ENCODE measurements at places on chromosomes 12 and 14.

GRCh38 chr12:131672941-131673887 lies 37.7 kb upstream of the SFSWAP start:
- no peak for DNase-seq

- no peak for DNase-seq
These were observed 912.2 kb downstream of the FLRT2 start for GRCh38 chr14:86442135-86442534.

DNA sequence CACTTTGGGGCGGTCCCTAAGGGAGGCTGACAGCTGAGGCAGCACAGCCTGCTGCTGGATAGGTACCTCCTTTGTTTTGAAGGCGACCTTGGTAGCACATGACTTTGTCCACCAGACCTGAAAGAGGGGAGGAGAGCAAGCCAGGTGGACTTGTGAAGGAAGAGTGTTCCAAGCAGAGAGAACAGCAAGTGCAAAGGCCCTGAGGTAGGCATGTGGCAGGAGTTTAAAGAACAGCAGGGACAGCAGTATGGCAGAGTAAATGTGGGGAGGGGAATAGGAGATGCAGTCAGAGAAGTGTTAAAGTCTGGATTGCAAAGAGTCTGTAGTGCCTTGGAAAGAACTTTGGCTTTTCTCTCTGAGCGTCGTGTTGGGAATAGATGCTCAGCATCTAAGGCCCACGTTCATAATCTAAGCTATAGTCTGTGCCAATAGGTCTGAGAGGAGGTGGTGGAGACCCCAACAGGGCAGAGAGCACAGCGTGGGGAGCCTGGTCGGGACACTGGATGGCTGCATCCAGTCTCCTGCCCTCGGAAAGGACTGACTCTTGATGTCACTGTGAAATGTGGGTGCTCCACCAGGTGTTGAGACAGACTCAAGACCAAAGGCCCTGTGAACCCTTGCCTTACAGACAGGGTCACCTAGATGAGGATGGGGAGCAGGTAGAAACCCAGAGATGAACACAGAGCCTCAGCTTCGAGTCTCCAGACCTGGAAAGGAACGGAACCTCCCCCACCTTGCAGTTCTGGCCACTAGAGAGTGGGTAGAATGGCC lies 242.1 kb upstream of the PWP1 start:
- no peak for DNase-seq

DNA sequence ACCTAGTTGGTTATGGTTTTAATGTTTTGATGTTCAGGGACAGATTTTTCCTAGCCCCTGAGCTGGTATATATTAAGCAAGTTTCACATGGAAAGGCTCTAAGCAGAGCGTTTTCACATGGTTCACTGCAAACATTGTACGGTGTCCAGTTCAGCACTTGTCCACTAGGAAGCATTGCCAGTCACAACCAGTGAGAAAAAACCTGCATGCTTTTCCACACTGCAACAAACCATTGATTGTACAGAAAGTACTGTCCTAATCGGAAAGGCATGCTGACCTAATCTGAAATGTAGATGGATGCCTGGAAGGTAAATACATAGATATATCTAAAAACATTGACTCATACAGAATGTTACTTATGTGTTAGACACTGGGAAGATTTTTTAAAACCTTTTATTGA lies 25.0 kb upstream of the NPAS3 start:
- DNase-seq, result no peak

- DNase-seq, result no peak
These were observed 15.6 kb downstream of the ACVRL1 start for GRCh38 chr12:51922762-51923505.

DNA sequence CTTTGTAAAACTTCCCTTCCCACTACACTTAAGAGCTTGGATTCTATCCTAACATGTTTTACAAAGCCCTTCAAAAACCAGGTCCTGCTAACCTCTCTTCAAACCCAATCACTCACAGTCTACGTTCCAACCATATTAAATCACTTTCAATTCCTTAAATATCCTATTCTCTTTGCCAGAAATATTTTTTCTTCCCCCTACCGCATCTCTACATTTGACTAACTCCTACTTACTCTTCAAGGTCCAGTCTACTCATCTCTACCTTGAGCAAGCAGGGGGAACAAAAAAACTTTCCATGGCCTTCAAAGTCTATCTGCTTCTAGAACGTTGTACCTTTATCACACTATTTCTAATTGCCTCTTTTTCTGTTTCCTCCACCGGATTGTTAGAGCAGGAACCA lies 6.1 kb downstream of the ERGIC2 start:
- DNase-seq, result no peak

- no peak for DNase-seq
These were observed 215.7 kb downstream of the CPNE8 start for GRCh38 chr12:38689704-38690103.

- no peak for DNase-seq
These were observed 2.6 kb upstream of the ACOT4 start for GRCh38 chr14:73589116-73589515.

DNA sequence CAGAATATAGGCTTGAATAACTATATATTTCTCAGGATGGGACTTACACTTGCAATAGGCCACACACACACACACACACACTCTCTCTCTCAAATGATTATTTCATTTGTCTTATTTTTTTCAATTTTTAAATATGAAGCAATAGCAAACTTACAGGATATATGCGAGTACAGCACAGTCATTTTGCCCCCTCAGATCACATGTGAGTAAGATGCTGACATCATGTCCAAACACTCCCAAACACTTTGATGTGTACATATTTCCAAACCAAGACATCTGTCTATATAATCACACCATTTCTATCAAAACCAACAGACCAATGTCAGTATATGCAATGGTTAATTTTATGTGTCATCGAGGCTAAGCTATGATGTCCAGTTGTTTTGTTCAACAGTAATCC lies 1535.9 kb upstream of the FLRT2 start:
- DNase-seq, result no peak

- DNase-seq, result no peak
These were observed 135.7 kb upstream of the PWP1 start for GRCh38 chr12:107549651-107550480.

DNA sequence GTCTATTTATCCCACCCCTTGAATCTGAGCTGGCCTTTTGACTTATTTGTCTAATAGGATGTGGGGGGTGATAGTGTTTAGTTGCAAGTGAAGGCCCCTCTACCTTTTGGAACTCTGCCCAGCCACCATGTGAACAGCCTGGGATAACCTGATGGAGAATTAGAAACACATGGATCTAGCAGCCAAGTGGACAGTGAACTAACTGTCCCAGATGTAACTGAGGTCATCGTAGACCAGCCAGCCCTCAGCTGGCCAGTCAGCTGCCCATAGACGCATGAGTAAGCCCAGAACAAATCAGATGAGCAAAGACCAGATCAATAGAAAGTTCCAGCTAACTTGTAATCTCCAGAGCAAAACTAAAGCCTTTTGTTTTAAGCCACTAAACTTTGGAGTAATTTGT lies 19.0 kb downstream of the KLRB1 start:
- no peak for DNase-seq

GRCh38 chr12:27797301-27798025 lies 17.4 kb upstream of the MANSC4 start:
- no peak for DNase-seq

- DNase-seq, result no peak
These were observed 34.1 kb upstream of the TUBA1C start for GRCh38 chr12:49230805-49231194.

- no peak for DNase-seq
These were observed 7.6 kb downstream of the CEP170B start for GRCh38 chr14:104872469-104873341.

- no peak for DNase-seq
These were observed 5.6 kb upstream of the HEATR5A start for GRCh38 chr14:31425905-31426304.

- DNase-seq, result peak; percentile 14
These were observed at the start of gene SLC38A4 for GRCh38 chr12:46825591-46826414. Gene SLC38A4 (minus strand): TSS chr12:46825997. CDS start chr12:46793071, 32,926 bp downstream.

GRCh38 chr14:64614805-64615391 lies 65.1 kb downstream of the PPP1R36 start:
- DNase-seq, result no peak

DNA sequence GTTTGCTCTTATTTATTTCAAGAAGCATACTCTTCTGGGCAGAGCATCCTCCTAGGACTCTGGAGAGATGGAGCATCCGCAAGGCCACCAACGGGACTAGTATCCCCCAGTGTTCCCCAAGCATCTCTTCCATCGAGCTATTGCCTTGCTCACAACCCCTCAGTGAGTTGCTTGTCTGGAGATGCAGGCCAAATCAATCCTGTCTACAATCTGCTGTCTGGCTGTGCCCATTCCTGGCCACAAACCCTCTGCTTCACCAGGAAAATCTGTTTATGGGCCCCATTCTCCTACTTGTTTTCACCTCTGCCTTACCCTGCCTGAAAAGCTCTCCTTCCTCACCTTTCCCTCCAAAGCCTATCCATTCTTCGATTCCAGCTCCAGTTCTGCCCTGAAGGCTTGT lies 219.2 kb downstream of the CACNA1C start:
- DNase-seq, result no peak

- no peak for DNase-seq
These were observed 6.8 kb downstream of the YBX3 start for GRCh38 chr12:10716277-10716676.

- no peak for DNase-seq
These were observed 506 bp upstream of the NAP1L1 start for GRCh38 chr12:76084863-76085519.

- no peak for DNase-seq
These were observed 71.6 kb downstream of the NT5DC3 start for GRCh38 chr12:103769240-103769945.

GRCh38 chr12:94725375-94726168 lies 75.2 kb upstream of the TMCC3 start:
- DNase-seq, result peak; percentile 41

DNA sequence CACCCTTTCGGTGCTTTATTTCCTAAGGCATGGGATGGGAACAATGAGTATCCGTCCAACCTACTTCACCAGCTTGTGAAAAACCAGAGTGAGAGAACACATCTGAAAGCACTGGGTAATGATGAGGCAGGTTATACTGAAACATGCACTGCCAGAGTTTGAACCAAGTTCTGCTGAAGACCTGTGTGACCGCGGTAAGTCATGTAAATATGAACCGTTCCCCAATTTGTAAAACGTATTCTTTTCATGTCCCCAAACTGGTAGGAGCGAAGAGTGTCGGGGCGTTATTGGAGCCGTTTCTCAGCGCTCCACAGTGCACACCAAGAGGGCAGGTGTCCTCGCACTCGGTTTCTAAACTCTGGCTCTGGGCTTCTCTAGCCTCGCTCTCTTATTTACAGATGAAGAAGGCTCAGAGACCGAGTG lies 788 bp upstream of the NGDN start:
- no peak for DNase-seq

DNA sequence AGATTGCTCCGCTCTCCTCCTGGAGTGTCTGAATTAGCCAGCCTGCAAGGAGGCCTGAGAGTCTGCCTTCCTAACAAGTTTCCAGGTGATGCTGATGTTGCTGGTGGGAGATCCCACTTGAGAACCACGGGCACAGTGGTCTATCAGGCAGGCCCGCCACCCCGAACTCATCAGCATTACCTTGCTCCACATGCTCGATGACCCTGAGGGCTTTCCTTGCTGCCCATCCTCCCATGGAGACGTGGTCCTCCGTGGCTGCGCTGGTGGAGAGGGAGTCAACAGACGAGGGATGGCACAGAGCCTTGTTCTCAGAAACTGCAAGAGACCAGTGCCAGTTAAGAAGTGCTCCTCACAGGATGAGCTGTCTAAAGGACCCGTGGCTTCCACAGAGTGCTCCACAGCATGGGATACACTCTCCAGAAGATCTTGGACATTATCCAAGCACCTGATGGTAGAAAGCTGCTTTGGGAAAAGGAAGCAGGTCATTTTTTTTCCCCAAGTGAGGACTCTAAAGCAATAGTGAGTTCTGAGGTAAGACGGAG lies 18.3 kb downstream of the HAL start:
- DNase-seq, result no peak

- no peak for DNase-seq
These were observed 955.5 kb downstream of the TMTC2 start for GRCh38 chr12:83642205-83642604.

GRCh38 chr14:52254086-52254485 lies 13.4 kb upstream of the PTGDR start:
- no peak for DNase-seq

DNA sequence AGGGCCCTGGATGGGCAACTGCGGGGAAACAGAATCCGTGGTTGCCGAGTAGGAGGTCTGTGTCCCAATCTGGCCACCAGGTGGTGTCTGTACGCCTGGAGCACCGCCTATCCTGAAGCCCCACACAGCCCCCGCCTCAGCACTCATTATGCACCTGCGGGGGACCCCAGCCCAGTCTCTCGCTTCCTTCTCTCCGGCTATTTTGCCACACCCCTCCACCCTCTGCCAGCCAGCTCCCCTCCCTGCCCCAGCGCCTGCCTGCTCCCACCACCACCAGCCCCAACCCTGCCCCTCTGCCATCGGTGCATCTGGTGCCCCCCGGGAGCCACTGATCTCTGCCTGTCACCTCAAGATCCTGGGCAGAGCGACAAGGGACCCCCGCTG lies 2.2 kb upstream of the NXPH4 start:
- no peak for DNase-seq

DNA sequence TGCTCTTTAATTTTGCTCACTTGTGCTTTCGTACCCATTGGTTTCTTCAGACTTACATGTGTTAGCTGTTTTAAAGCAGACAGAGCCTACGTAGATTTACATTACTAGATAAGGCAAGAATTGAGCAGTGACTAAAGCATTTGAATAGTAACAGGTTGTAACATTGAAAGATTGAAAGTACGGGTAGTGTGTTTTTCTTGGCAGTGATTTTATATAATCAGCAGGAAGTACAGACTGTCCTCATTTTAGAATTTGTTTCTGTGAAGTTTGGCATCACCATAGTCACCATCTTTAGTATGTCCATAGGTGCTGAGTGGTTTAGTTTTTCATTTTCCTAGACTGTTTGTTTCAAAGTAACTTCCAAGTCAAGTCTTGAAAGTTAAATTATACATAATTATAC lies 14.0 kb downstream of the RTRAF start:
- DNase-seq, result no peak

DNA sequence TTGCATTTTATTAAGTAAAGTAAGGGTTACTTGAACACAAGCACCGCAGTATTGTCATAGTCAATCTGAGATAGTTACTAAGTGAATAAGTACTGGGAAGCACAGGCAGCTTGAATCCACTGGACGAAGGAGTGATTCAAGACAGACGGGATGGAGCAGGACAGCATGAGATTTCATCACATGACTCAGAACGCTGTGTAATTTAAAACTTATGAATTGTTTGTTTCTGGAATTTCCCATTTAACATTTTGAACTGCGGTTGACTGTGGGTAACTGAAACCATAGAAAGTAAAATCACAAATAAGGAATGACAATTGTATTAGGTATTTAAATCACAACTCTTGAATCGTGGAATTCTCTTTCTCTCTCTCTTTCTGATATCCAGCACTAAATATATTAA lies 1630.4 kb upstream of the SEL1L start:
- DNase-seq, result no peak

GRCh38 chr14:52067873-52068614 lies 815 bp downstream of the NID2 start:
- DNase-seq, result no peak

DNA sequence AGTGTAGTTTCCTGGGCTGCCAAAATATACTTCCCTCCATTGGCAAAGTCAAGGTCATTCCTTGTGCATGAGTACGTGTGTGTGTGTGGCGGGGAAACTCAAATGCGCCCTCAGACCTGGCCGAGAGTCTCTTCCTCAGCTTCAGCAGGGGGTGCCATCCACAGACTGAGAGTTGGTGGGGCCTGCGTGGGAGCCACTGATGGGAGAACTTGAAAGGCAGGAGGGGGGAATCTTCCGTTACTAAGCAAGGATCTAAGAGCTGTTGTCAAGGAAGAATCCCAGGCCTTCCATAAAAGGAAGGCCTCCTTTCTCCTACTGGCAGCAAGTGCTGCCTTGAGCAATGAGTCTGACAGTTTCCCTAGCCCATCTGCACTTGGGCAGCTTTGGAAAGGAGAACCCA lies 274.9 kb downstream of the EMP1 start:
- DNase-seq, result no peak

Data from PC-9 (cell line).